ENCODE measurements at places on chromosomes 13 and 19.

- DNase-seq: no peak
These were observed 2.9 kb upstream of the CADM4 start for GRCh38 chr19:43642531-43642930.

GRCh38 chr13:38951525-38952313 is 38.9 kb downstream of the STOML3 start:
- DNase-seq: no peak

- no peak for DNase-seq
These were observed 91.9 kb upstream of the GPR183 start for GRCh38 chr13:99398916-99399622.

DNA sequence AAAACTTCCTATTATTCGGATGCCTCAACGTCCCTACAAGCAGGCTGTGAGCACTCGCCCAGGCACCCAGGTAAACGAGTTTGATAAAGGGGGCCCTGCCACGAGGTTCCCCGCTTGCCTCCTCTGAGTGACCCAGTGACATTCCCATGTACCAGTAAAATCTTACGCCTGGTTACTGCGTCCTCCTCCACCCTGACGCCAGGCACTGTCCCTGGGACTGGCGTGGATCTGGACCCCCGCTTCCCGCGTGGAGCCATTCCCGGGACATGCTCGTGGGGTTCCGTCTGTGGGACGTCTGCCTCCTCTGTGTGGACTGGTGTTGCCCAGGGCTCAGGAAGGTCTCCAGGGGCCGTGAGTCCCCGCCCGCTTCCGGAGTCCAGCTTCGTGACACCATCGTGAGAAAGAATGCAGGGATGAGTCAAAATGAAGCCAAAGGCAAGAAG is 407 bp upstream of the ZNF550 start:
- DNase-seq: peak; percentile 82

DNA sequence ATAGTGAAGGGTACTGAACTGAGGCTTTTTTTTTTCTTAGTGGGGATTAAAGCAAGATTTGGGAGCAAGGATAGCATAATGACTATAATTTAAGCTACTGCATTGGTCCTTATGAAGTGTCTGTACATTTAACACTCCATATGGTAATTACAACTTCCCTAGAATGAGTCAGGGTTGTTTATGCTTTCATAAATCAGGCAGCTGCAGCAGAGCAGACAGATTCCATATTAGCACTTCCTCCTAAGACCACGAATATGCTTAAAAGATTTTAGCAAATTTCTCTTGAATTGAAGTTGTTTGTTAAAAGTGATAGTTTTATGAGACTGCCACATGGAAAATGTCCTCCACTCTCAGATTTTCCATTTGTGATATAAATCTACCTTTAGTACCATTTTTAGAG is 401.1 kb upstream of the SPRY2 start:
- peak; percentile 0 for DNase-seq

GRCh38 chr19:35729763-35730162 is 12.0 kb downstream of the KMT2B start:
- DNase-seq: no peak

DNA sequence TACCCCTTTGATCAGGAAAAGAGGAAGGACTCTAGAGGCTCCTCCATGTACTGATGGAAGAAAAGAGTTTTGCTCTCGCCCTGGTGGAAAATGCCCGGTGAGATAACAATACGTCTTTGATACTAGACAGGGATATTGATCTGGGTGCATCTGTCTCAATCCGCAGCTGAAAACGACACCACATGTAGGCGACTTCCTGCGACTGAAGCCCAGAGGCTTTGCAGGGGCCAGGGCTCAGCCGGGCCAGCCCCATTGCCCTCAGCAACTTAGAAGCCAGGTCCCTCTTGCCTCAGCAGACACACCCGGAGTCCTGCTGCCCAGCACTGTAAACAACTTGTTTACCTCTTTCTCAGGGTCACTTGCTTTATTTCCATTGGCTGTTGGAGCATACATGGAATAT is 409.4 kb downstream of the IRS2 start:
- no peak for DNase-seq

- no peak for DNase-seq
These were observed 1.7 kb upstream of the BCAM start for GRCh38 chr19:44807162-44807561.

DNA sequence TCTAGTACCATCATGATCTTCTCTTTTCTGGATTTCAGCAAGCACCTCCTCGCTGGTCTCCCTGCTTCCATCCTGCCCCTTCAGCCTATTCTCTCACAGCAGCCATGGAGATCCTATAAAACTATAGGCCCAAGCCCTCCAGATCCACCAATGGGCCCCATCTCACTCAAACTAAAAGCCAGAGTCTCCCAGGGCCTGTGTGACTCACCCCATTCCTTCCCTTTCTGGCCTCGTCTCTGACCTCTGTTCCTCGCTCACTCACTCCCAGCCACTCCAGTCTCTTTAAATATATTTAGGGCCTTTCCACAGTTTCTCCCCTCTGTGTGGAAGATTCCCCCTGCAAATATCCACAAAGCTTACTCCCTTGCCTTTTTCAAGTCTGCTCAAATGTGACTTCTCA is 89.7 kb downstream of the HSPH1 start:
- peak; percentile 20 for DNase-seq

- peak; percentile 97 for DNase-seq
These were observed 10.3 kb upstream of the BICRA start for GRCh38 chr19:47598407-47599349.

GRCh38 chr13:46544811-46545210 is 8.2 kb upstream of the LRCH1 start:
- no peak for DNase-seq

DNA sequence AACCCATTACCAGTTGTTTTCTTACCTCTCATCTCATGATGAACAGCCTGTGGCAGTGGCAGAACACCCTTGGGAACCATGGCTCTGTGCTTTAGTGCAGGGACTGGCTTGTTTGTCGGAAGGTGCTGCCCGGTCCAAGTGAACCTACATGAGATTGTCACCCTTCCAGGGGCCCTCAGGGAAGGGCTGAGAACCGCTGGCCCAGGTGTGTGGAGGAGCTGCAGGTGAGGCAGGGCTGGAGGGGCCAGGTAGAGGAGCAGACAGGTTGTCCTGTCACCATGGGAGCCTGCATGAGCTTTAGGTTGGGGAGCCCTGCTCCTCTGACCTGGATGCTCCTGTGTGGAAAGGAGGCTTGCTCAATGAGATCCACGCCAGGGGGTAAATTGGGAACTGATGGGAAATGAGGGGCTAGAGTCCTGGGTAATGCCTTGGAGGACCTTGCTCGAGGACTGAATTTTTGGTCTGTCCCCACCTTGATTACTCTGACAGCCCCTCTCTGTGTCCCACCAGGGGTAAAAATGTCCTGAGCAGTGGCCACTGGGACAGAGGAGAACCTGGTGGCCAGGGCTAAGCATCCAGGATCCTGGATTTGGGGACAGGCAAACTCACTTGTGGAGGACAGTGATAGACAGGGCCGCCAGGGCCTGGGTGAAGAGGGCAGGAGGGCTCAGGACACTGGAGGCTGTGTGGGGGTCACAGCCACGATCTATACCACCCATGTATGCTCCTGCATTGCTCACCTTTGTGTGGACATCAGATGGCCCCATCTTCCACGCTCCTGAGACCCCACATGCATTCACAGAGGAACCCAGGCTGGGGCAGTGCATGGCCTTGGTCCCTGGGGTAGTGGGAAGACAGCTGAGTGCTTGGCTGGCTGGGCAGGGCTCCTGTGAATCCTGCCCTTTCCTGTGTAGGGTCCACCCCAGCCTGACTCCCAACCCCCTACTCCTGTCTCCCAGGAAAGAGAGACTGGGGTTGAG is 24.1 kb upstream of the CEACAM1 start:
- no peak for DNase-seq

DNA sequence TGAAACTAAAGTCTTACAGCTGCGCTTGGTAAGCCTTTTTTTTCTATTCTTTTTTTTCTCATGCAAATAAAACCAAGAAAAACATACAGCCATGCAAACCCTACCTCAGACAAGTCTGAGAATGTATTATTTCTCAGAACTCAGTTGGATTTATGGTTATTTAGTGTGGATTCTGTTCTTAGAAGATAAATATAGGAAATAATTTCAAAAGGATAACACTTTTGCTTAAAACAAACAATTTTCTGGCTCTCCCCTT is 40.7 kb upstream of the TNFSF11 start:
- no peak for DNase-seq

DNA sequence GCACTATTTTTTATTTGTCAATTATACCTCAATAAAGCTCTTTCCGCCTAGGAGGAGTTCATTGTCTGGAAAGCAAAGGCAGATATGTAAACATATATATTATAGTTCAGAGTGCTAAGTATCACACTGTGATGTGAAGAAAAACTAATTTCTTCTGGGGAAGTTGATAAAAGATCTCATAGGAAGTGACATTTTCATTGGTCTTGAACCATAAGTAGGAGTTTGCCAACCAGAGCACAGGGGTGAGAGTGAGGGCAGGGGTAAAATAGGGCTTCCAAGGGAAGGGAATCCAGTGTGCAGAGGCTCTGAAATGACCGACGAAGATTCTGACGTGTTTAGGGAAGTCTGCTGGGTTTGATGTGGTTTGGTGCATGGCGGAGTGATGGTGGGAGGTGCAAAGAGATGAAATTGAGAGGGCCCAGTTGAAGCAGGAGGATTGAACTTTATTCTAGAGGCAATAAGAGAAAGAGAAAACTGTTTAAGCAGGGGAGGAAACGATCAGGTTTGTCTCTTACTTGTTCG is 780 bp upstream of the GTF2F2 start:
- DNase-seq: peak; percentile 87

- no peak for DNase-seq
These were observed 72.5 kb downstream of the EDNRB start for GRCh38 chr13:77846173-77846572.

DNA sequence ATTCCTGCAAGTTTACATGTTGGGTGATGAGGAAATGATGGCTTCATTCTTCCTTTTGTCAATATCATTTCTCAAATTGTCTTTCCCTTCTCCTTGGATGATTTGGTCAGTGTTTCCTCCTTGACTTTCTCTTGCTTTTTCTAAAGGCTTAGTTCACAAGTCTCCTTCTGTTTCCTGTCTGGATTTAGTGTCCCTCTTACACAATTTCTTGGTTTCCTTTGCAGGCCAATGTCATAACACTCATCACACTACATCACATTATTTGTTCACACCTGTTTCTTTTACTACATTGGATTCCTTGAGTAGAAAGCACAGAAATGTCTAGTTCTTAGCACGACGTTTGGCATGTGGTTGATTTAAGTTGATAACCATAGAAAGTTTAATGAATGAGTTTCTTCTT is 490.7 kb downstream of the TDRD3 start:
- no peak for DNase-seq

- DNase-seq: peak; percentile 83
These were observed 82.2 kb downstream of the SLAIN1 start for GRCh38 chr13:77779552-77780272.

DNA sequence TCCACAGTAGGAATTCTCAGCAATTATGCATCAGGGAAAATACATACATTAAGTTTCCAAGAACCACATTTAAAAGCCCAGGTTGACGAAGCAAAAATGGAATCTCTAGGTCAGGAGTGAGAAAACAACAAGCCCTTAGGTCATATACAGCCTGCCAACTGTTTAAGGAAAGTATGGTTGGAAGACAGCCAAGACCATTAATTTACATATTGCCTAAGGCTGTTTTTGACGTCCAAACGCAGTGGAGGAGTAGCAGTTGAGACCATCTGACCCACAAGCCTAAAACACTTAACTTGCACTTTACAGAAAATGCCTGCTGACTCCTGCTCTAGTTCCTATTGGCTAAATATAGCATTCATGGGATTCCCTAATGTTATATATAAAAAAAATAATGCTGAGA is 299.0 kb downstream of the ITGBL1 start:
- peak; percentile 97 for DNase-seq

DNA sequence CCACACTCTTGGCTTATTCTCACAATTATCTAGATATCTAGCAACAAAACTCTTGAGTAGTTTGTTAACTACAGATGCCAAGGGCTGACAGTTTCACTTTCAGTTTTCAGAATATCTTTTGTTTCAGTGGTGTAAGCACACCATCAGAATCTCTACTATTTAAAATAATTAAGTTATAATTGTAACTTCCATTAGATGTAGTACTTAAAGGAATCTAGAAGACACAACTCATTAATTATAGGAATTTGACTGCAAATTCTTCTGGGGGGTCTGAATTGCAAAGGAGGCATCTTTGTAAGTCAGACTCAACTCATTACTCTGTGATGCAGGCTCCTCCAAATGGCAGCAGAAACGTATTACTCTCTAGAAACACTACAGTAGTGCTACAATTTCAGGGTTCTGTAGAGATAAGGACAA is 44.9 kb upstream of the USPL1 start:
- DNase-seq: peak; percentile 72

- DNase-seq: no peak
These were observed 163.7 kb downstream of the URI1 start for GRCh38 chr19:30105727-30106126.

DNA sequence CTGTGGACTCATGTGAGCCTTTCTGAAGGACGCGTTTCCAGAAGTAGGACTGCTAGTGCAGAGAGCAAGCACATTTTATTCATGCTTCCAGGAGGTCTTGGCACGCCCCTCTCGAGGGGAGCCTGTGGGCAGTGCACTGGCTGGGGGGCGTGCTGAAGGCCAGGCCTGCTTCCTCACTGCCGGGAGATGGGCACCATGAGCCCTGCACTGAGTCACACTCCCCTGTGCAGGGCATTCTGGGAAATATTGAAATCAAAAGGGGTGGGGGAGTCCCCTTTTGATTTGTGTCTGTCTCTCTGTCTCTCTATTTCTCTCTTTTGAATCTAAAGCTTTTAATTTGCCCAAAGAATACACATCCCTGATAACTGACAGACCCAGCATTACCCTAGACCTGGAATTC is 34.0 kb downstream of the DPF1 start:
- no peak for DNase-seq

DNA sequence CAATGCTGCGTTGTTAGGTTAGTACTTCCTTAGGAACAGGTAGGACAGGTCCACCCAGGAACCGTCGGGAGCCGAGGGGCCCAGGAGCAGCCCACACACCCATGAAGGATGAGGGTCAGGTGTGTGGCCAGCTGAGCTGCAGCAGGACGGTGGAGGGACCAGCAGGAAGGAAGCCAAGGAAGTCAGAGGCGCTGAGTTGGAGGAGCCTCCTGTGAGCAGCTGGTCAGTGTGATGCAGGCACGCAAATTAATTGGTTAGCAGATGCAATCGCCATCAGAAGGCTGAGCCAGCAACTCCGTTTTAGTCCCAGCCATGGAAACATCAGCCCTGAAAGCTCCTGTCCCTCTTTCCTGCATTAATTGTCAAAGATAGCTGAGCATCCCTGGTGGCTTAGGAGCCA is 114.9 kb upstream of the SOX1 start:
- no peak for DNase-seq

DNA sequence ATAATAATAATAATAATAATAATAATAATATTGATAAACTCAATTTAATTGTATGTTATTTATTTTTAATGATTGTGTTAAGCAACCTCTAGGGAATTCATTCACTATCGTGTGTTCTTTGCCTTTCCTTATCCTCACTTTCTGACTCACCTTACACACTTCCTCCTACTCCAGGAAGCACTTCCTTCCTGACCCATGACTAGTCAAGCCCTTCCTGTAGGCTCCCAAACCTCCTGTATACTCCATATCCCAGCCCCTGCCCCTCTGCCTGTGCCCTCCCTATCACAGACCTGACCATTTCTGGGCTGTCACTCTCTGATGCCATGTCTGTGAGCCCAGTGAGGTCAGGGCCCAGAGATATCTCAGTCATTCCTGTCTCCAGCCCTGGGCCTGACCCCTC is 7.6 kb downstream of the LGALS4 start:
- DNase-seq: no peak

GRCh38 chr13:72507416-72508199 is 219.8 kb downstream of the MZT1 start:
- no peak for DNase-seq
